ENCODE measurements at places on chromosomes 13 and 19.

DNA sequence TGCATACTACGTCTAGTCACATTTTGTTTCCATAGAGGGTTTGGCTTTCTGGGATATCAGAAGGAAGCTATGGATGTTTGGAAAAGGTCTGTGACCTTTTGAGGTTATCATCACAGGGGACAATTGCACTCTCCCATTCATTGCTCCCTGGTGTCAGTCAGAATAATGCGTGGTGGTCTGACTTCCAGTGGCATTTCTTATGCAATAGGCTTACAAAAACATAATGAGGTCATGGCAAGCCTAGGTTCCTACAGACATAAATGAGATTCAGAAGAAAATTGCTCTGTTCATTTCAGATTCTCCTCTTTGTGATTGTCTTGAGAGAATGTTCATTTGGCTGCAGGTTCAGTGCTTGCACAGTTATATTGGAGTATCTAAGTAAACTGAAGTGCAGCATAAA, 54.6 kb downstream of the ARHGAP35 start:
- ATAC-seq: no peak

DNA sequence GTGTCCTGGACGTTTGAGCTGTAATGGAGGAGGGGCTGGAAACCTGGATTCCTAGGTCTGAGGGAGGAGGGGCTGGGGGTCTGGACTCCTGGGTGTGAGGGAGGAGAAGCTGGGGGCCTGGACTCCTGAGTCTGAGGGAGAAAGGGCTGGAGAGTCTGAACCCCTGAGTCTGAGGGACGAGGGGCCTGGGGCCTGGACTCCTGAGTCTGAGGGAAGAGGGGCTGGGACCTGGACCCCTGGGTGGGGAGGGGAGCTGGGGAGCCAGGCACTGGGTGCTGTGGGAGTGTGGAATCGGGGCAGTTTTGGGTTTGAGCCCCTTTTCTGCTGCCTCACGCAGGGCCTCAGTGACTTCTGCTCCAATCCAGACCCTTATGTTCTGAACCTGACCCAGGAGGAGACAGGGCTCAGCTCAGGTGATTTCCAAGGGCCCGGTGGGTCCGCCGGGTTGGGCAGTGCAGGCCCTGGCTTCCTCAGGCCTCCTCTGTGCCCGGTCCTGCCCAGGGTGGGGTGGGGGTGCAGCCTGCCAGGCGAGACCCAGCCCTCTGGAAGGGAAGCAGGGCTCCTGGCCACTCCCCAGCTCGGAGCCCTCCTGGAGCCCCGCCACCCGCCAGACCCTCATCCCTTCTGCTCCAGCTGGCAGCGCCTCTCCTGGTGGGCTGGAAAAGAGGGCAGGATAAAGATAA, 14.4 kb downstream of the TTYH1 start:
- no peak for ATAC-seq

DNA sequence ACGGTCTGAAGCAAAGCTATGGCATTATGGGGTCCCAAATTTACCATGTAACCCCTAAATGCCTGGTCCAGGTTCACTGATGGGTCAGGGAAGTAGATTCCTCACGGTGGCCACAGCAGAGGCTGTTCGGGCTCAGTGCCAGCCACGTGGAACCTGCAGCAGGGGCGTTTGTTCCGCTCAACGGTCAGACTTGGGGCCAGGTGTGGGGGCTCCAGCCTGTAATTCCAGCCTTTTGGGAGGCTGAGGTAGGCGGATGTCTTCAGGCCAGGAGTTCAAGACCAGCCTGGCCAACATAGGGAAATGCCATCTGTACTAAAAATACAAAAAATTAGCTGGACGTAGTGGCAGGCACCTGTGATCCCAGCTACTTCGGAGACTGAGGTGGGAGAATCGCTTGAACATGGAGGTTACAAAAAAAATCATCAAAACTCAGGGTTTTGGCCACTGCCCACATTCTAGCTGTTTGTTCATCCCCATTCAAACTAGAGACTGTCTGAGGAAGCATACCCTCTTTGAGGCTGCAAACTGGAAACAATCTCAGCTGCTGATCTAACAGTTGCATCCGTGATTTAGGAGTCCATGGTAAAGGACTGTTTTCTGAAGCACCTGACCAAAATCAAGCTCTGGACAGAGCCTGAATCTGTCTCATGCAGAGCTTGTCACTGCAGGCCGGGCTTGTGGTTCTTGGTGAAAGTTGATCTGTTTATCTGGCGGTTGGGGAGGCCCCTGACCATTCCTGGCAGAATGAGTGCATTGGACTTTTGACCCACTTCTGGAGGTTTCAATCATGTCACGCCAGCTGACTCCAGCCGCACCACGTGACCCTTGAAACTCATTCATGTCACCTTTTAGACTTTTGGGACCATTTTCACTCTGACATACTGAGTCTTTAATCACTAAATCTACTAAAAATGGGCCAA, 30.2 kb upstream of the ZNF331 start:
- no peak for ATAC-seq

DNA sequence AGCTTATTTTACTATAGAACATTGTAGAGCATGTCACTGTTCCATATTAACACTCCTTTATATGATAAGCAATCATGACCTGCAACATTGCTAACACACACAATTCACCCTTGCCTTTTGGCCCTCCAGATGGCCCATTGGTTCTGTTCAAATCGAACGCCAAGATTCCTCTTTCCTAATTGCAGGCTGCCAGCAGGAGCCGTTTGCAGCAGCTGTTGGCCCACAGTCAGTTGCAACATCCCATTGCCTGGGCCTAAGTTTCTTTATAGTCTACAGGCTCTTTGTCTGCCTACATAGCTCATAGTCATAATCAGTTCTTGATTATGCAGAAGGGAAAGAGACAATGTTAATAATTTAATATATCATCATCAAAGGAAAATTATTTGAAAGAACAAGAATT, 37.6 kb downstream of the KCTD12 start:
- no peak for ATAC-seq

- ATAC-seq: peak; percentile 85
Measured at GRCh38 chr13:90867336-90867683, 480.2 kb upstream of the MIR17HG start.

- peak; percentile 94 for ATAC-seq
Measured at GRCh38 chr19:49553451-49554271, 25.9 kb downstream of the RCN3 start.

DNA sequence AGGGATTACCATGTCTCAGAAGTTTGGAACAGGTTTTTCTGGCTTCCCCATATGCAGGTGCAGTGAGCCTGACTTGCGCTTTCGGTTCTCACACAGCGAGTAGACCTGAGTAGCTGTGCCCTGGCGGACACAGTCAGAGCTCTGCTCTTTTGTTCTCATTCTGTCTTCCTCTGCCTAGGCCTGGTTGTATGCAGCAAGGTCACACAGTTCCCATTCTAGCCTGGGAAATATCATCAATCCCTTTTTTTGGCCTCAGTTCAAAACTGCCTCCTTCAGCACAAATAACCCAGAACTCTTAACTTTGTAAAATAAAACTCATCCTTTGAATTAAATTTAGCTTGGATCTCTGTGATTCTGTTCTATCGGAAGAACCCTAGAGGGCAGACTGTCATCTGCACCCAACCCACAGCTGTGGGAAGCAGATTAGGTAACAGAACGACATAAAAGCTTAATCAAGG, 10.2 kb downstream of the OXGR1 start:
- peak; percentile 100 for ATAC-seq

DNA sequence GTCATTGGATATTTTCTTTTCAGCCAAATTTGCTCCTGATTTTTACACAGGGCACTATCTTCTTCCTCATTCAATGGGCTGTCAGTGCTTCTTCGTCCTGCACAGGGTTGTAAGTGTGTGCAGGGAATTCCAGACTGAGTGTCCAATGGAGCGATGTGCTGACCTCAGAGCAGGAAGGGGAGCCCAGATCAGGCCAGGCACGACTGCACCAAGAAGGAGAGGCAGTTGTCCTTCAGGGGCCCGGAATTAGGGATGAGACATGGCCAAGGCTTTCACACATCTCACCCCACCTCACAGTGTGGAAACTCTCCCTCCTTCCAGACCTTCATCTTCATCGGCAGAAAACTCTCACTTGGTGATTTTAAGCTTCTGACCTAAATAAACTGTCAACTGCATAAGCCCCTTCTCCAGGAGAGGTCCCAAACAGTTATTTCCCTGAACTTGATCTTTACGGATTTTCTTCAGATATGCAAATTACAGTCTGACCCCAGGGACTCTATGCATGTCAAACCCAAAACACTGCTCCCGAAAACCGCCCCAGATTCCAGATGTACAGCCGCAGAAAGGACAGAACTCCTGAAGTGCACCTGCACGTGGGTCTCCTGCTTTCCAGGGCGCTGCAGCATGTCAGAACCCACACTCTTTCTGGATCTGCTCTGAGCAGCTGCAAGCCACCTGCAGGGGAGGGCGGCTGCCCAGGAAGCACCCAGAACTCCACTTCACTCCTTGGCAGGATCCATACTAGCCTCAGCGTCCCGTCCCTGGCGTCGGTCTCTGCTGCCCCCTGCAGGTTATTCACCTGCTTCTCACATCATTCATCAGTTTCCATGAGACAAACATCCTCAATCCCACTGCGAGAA, 625 bp upstream of the ZNF20 start:
- ATAC-seq: peak; percentile 92

DNA sequence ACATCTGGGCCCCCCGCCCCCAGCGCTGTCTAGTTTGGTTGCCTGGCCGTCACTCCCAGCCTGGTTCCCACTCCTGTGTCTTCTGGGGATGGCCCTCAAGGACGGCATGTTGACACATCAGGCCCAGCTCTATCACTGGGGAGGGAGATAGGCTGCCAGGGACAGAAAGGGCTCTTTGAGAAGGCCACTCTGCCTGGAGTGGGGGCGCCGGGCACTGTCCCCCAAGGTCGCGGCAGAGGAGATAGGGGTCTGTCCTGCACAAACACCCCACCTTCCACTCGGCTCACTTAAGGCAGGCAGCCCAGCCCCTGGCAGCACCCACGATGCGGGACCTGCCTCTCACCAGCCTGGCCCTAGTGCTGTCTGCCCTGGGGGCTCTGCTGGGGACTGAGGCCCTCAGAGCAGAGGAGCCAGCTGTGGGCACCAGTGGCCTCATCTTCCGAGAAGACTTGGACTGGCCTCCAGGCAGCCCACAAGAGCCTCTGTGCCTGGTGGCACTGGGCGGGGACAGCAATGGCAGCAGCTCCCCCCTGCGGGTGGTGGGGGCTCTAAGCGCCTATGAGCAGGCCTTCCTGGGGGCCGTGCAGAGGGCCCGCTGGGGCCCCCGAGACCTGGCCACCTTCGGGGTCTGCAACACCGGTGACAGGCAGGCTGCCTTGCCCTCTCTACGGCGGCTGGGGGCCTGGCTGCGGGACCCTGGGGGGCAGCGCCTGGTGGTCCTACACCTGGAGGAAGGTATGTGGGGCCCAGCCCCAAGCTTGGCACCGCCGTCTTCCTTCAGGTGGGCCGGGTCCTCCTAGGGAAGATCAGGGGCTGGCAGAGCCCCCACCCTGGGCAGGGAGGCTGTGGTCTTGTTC, at the start of gene AMH:
TSS of gene AMH (plus strand) at position 314 of the 857 bp plus-strand sequence. CDS start at position 324, 10 bp downstream.
- peak; percentile 1 for ATAC-seq

- peak; percentile 85 for ATAC-seq
Measured at GRCh38 chr13:27424246-27425157, at the start of gene GTF3A. Gene GTF3A, plus strand, starts transcription at chr13:27424619.

All from esophagus mucosa (tissue), 1 donor.